ENCODE measurements at places on chromosomes 11 and 22. TPM values are rescaled to one million over a fixed set of nuclear protein-coding genes. Genes with fewer than 3 reads are reported as not detected.
A peak's percentile ranks its signal among the peaks of the same experiment; 100 is the strongest.

GRCh38 chr11:35355102-35355749 lies 64.1 kb downstream of the SLC1A2 start:
- no peak for DNase-seq

The AMOTL1 gene
- 3.3 TPM for total RNA-seq

DNA sequence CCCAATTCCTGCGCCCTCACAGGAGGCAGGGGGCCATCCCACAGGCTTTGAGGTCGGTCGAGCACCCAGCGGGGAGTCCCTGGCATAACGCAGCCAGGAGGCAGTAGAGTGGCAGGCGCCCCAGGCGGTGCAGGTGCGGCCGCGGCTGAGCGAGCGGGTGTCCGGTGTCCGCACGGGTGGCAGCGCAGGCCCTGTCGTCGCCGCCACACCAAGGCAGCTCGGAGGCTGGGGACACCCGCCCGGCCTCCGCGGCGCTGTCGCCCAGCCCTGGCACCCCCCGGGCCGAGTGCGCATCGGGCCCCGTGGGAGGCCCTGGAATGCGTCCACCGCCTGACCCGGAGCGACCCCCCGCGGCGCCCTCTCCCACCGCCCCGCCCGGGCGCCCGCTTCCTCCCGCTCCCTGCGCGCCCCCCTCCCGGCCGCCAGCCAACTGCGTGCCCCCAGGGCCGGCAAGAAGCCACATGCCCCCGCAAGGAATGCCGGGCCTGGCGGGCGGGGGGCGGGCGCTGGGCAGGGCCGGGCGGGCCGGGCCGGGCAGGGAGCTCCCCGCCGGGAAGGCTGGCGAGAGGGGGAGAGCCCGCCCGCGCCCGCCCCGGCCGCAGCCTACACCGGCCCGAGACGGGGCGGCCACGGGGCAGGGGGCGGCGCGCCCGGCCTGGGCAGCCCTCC lies 33.9 kb downstream of the PRDM11 start:
- DNase-seq: peak; percentile 69

GRCh38 chr11:79438631-79439409 lies 2.0 kb downstream of the TENM4 start:
- peak; percentile 21 for DNase-seq

GRCh38 chr22:46085828-46086576 lies 64.3 kb upstream of the PPARA start:
- DNase-seq: peak; percentile 87

DNA sequence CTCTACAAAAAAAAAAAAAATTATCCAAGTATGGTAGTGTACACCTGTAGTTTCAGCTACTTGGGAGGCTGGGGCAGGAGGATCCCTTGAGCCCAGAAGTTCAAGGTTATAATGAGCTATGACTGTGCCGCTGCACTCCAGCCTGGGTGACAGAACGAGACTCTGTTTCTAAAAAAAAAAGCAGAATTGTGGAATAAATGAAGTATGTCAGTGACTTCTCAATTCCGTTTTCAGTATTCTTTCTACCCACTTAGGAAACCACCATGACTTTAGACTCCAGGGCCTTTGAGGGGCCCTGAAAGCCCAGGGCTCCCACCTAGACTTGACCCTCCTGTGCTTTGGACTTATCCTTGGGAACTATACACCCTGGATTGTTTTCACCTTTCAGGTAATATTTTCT lies 6.5 kb upstream of the NUP160 start:
- DNase-seq: no peak

- no peak for DNase-seq
These were observed 111.3 kb upstream of the PAX6 start for GRCh38 chr11:31922450-31922849.

DNA sequence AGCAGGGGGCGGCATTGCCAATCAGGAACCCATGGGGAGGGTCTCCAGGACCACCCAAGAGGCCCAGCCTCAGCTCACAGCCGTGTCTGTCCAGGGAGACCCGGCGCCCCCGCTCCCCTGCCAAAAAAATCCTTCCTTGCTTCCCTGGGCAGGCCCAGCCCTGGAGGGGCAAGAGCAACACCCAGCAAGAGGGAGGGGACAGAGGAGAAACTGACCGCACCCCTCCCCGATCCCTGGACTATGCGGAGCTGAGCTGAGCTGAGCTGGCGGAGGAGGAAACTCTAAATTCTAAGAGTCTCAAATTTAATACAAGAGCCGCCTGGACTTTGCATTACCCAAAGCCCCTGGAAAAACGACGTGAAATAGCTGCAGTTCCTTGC lies 52.0 kb upstream of the SHISAL1 start:
- DNase-seq: no peak

The TIMM10B gene
- 48.6 TPM for total RNA-seq

The NPAS4 gene
- not detected for total RNA-seq

The TMEM132A gene
- total RNA-seq: 9.2 TPM

All from left colon (tissue), 2 donors.